Lung (tissue), 17 donors: ENCODE measurements at places on chromosomes 1 and 21.

- DNase-seq, result no peak
Observed at GRCh38 chr1:174572771-174573170, 125.0 kb downstream of the GPR52 start.

DNA sequence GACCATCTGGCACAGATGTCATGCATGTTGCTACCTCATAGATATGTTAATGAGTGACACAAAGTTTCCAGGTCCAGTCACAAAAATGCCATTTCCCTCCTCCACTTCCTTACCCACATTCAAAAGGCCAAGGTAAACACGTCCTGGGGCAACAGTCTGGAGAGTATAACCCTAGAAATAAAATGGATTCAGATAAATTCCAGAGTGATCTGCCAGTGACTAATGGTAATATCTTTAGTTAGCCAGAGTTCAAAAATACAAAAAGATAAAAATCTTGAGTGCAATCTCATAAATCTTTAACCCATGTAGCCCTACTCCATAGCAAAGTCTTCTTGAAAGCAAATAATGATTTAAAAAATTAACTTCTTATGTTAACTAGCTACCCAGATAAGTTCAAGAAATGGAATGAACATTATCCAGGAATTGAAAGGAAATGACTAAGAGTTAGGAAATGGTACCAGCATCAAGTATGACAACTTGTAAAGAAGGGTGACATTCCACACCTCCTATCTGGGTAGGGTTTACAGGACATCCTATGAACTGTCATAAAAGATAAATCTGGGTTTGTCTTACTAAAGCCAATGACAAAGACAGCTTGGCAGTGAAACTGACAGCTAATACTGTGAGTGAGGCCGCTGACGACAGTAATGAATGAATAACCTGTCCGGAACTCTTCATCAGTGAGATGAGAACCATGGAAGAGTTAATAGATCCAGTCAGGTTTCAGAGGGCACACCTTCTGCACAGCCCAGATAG lies 18.1 kb downstream of the RGS2 start:
- no peak for DNase-seq

GRCh38 chr1:25651824-25652741 lies 35.5 kb downstream of the MAN1C1 start:
- no peak for DNase-seq

DNA sequence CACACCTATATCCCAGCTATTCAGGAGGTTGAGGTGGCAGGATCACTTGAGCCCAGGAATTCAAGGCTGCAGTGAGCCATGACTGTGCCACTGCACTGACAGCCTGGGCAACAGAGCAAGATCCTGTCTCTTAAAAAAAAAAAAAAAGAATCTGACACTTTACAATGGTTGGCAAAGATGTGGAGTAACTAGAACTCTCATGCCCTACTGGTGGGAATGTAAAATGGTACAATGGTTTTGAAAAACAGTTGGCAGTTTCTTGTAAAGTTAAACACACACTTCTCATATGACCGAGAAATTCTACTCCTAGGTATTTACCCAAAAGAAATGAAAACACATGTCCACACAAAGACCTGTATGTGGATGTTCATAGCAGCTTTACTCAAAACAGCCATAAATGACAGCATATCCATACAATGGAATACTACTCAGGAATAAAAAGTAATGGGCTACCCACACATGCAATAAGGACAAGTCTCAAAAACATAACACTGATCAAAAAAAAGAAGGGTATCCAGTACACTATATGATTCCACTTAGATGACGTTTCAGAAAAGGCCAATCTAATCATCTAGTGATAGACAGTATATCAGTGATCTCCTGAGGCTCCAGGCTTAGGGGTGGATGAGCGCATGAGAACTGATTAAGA lies 58.1 kb downstream of the HLCS start:
- no peak for DNase-seq

DNA sequence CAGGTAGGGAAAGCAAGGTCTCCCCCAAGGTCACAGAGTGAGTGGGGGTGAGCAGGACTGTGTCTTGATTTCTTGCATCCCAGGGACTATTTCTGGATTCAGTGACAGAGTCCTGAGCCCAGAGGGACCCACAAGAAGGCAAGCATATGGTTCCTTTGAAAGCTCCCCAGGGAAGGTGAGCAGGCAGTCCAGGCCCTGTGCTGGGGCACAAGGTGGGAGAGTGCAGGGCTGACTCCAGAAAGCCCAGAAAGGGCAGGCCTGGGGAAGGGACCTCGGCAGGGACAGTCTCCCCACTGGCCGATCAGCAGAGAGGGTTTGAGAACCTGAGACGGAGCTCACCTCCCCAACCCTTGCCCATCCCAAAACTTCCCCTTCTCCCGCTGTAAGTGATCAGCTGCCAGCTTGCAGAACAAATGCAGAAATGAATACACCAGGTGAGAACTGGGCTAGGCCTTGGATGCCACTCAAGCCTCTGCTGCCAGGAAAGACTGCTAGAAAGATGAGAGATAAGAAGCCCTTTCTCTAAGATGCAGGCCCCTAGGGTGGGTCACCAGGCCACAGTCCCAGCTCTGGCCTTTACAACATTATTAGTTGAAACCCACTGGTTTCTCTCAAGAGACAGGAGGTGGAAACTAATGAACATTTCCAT lies 121.0 kb downstream of the GLIS1 start:
- no peak for DNase-seq

GRCh38 chr1:84877592-84877991 lies 15.4 kb downstream of the LPAR3 start:
- no peak for DNase-seq

GRCh38 chr1:99557546-99558202 lies 88.2 kb upstream of the PALMD start:
- no peak for DNase-seq

- no peak for DNase-seq
Observed at GRCh38 chr1:160144921-160145320, 6.5 kb upstream of the ATP1A4 start.

DNA sequence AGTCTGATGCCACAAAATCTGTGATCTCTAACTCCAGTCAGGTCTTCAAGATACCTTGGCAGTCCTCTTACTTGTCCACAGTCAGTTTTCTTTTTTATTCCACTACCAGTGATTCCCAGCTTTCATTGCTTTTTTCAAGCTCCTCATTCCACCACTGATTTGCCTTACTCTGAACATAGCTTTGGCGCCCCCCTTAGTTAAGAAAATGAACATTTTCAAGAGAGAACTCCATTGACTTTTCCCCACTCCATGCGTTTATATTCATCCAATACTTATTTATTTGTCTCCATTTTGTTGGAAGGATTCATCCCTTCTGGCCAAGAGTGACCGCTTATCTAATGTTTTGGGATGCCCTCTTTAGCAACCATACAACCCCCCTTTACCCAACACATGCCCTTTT lies 33.9 kb upstream of the IPO9 start:
- peak; percentile 49 for DNase-seq

- DNase-seq, result no peak
Observed at GRCh38 chr1:36350659-36351226, 27.3 kb upstream of the EVA1B start.

GRCh38 chr1:13661539-13661938 lies 38.4 kb upstream of the PRDM2 start:
- no peak for DNase-seq

- peak; percentile 55 for DNase-seq
Observed at GRCh38 chr1:103582464-103582863, 11.1 kb downstream of the AMY2B start.

DNA sequence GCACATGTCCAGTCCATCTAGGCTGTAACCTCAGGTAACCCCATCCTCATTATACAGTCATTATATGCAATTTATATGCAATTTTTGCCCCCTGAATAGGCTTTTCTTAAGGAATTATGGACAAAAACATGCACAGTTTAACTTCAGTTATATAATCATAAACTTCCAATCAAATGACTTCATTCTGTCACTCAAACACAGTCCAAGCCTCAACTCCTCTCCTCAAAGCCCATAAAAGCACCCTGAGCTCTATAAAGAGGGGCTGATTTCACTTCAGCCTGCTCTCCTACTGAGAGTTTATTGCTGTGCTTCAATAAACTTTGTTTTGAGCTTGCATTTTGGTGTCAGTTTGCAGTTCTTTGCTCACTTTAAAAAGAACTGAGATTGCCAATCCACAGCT lies 1805.5 kb downstream of the BRINP3 start:
- DNase-seq, result no peak

- DNase-seq, result no peak
Observed at GRCh38 chr1:9202240-9202870, 32.2 kb upstream of the H6PD start.

- DNase-seq, result peak; percentile 57
Observed at GRCh38 chr1:19036041-19036812, 79.8 kb upstream of the IFFO2 start.

DNA sequence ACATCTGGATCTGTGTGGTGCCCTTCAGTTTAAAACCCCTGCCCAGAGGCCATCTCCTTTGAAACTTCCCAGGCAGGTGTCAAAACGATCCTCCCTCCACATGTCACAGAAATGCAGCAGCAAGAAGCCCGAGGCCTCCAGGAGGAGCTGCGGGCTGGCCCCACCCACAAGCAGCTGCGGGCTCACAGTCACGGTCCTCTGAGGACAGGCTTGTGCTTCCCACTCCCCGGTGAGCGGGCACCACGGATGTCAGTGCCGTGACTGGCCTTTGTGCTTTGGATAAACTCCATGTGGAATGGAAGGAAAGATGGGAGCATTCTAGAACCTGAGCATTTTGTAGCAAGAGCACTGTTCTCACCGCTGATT lies 65.8 kb downstream of the SIK1 start:
- peak; percentile 60 for DNase-seq

DNA sequence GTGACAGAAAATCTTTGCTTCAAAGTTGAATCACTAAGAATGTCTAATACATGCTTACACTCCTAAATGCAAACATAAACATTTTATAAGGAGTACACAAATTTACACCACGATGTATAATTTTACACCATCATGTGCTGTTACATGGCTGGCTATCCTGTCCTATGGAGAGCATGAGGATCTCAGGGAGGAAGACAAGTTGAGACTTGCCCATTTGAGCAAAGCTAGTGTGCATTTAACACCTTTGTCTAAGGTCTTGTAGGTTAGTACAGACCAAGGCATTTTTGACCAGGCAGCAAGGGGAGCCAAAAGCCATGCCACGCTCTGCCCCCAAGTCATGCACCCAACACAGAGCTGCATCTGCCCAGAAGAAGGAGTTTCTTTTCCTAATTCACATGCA lies 14.5 kb upstream of the COG2 start:
- no peak for DNase-seq
